Stimulated activated CD8-positive, alpha-beta memory T cell treated with anti-CD3 and anti-CD28 coated beads, Interleukin-4, amount 100 ng/mL, for 1 hour (primary cell): ENCODE measurements at places on chromosomes 7 and 10.

GRCh38 chr10:44125879-44126278 is 259.0 kb downstream of the CXCL12 start:
- no peak for DNase-seq

DNA sequence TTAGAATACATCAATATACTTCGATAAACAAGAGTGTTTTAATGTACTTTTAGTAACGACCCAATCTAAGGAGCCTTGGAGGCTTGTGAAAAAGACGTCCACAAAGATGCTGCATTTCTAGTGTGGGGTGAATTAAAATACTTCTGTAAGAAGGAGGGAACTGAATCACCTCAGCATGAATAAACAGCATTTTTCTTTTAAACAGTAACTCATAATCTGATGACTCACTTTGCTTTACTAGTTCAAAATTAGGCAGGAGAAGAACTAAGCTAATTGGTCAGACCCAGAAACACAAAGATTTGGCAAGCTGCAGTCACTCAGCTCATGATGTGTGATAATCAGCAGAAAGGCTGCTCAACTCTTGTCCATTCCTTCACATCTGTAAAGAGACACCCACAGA is 24.2 kb downstream of the NCOA4 start:
- DNase-seq: no peak

- DNase-seq: no peak
Observed at GRCh38 chr10:30996481-30997005, 35.1 kb downstream of the ZNF438 start.

DNA sequence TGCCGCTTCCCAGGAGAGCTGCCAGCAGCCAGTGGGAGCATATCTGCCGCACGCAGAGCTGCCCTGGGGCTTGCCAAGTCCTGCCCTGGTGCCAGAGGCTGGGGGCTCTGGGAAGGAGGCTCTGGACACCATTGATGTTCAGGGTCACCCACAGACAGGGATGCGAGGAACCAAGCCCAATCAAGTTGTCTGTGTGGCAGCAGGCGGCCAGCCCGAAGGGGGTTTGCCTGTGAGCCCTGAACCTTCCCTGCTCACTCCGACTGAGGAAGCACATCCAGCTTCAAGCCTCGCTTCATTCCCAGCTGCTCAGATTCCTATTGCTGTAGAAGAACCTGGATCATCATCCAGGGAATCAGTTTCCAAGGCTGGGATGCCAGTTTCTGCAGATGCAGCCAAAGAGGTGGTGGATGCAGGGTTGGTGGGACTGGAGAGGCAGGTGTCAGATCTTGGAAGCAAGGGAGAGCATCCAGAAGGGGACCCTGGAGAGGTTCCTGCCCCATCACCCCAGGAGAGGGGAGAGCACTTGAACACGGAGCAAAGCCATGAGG is 94.6 kb downstream of the TACC2 start:
- no peak for DNase-seq

- no peak for DNase-seq
Observed at GRCh38 chr10:71371750-71372166, 25.0 kb upstream of the CDH23 start.

DNA sequence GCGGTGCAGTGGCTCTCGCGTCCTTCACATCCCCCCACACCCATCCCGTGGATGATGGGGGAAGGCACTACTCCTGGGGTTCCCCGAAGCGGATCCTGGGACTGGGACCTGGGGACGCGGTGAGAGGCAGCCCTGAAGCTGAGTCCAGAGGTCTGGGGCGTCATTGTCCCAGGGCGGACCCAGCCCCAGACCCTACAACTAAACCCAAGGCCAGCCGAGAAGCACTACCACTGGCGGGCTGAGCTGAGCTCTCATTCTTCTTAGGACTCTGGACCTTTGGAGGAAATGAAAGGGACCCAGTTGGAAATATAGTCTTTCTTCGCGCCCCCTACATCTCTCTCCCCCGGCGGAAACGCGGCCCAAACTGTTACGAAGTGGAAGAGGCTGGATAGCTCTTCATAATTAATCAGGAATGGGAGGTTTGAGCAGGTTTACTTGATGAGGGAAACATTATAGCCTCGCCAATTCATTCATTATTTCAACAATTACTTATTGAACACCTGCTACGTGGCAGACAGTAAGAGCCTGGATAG is 389 bp upstream of the FBXL15 start:
- no peak for DNase-seq

DNA sequence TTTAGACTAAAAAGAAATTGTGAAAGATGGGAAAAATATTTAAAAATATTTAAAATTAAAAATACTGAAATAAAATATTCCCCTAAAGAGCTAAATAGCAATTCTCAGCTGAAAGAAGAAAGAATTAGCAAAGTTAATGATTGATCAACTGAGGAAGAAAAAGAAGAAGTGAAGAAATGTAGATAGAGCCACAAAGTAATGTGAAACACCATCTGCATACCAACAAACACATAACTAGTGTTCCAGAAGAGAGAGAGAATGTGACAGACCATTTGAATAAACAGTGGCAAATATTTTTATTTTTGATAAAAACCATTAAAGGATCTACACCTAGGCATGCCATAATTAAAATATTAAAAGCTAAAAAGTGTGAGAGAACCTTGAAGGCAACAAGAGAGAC is 784.5 kb upstream of the ZWINT start:
- no peak for DNase-seq

- DNase-seq: no peak
Observed at GRCh38 chr10:49526619-49527018, 12.3 kb downstream of the ERCC6 start.

GRCh38 chr7:14924398-14924797 is 21.8 kb upstream of the DGKB start:
- no peak for DNase-seq

GRCh38 chr7:11513460-11513859 is 318.5 kb downstream of the THSD7A start:
- DNase-seq: no peak

DNA sequence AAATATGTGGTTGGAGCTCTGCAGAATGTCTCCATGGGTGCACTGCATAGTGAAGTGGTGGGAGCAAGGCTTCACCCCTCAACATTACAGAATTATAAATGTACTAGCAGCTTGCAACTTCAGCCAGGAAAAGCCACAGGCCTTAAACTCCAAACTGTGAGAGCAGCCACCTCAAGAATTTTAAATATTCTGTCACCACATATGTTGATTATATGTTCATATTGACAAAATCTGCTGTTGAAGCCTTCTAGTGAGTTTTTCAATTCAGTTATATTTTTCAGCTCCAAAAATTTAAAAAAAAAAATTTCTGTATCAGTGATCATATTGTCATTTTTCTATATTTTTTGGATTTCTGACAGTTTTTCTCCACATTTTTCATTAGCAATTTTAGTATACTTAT is 30.9 kb upstream of the AKR1C2 start:
- DNase-seq: no peak

DNA sequence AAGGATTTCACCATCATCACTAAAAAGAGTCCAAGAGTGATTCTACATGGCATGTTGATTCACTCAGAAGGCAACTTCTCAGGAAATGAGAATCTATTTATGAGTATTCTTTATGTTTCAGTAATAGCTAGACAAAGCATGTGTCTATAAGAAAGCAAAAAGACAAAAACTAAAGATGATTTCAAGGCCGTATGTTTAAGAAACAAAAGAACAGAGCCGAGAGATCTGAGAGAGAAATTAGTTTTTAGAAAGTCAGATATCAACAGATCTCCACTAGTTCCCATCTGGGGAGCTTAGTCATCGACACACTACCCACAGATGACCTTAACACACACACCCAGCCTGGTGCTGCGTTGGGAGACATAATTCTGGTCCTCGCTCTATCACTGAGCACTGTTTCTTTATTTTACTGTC is 21.0 kb downstream of the PIP4K2A start:
- DNase-seq: no peak

DNA sequence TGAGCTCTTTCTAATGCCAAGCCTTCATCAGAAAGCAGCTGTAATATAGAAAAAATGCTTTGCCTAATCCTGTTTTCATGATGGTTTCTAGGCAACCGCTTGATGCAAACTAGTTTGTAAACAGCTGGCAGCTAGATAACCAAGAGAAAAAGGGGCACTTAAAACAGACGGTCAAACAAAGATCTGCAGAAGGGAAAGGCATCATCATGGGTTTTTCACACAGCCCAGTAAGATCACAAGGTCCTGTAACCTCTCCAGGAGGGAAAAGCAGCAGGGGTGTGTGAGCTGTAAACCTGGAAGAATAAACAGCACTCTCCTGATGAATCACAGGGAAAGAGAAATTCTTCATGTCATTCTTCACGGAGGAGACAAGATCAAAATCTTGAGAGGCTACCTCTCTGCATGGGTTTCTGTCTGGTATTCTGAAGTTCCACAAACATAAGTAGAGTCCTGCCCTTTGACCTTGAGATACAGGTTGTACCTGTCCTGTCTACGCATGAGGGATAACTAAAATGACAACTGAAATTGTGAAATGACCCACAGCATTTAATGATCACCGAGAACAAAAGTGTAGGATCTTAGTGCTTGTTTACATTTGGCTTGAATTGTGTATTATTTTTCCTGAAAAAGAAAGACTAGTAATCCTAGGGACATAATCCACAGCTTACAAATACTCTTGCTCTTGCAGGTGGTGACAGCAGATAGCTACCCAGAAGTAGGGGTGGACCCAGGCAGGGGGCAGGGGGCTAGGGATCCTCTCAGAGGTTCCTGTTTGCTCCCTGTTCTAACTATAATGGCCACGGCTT is 48.0 kb downstream of the CREB3L2 start:
- no peak for DNase-seq

GRCh38 chr7:2242541-2243429 is 759 bp downstream of the NUDT1 start:
- DNase-seq: no peak

GRCh38 chr7:70703785-70704184 is 428.2 kb upstream of the GALNT17 start:
- no peak for DNase-seq

GRCh38 chr7:137877027-137877675 is 30.4 kb upstream of the DGKI start:
- DNase-seq: no peak

DNA sequence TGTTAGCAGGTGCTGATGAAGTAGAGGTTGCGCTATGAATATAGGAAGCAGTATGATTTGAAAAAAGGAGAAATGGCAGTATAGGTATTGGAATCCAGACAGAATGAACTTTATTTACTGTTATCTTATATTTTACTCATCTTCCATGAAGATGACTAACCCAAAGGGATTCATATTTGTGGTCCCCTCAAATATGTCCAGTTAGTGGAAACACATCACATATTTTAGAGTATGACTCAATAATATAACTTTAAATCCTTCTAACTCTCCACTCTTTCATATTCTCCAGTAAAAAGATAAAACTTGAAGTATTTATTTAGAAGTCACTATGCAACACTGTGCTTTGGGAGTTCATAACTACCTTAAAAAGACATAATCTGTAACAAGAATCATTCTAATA is 286.5 kb upstream of the LRRTM3 start:
- DNase-seq: no peak

DNA sequence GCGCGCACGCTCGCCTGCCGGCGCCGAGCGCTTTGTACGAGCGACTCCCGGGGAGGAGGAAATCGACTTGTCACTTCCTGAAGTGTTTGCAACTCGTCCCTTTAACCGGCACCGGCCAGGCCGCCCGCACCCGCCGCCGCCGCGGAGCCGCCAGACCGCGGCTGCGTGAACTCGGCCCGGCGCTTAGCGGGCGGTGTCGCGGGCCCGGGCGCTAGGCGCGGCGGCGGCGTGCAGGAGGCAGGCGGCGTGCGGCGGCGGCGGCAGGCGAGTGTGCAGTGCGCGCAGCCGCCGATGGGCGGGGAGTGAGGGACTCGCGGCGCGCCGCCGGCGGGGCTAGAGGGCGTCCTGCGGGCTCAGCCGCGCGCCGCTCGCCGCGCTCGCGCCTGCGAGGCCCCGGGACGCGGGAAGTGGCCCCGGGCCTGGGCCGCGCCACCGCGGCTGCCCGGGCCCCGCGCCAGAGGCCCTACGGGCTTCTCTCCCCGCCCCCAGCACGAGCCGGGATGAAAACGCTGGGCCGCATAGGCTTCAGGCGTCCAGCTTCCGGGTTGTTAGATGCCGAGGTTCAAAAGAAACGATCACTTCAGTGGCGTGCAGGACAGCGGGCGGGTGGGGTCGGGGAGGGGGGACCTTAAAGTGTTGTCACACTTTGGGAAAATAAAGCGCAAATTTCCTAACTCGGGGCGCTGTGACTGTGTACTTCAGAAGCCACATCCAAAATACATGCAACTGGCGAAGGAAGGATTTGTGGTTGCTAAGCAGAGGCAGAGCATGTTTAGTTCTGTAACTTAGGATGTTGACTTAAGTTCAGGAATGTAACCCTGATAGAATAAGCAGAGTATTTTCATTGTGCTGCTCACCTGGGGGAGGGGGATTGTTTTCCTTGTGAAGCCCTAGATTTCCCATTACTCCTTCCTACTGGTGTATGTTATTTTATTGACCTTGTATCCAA is at the start of gene FAM53B:
Gene FAM53B, minus strand, starts transcription at position 277 of the 949 bp plus-strand sequence. CDS start 37,665 bp downstream, outside the sequence.
- peak; percentile 59 for DNase-seq

DNA sequence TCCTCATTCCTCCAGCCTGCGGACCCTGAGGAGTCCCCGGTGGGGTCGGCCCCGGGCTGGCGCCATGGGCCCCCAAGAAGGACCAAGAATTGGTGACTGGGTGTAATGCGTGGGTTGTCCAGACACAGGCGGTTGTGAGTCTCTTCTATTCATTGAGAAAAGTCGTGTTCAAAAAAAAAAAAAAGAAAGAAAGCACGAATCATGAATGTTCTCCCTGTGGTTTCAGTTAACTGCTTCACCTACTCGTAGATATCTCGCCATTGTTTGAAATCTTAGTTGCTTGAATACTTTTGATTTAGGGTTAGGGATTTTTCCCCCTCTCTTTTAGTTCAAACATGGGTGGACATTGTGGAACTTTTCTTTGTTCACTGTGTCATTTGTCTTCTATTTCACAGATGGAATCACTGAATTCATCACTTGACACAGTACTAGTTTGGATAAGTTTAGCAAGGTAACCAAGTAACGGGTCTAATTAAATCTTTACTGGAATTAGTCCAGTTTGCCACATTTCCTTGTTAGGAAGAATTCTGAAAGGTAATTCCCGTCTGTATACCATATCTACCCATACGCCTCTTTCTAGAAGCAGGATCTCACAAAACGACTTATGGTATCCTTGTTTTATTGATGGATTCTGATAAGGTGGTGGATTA is 775 bp downstream of the STARD3NL start:
- DNase-seq: no peak
